ENCODE measurements at places on chromosomes 12 and 14. TPM values are rescaled to one million over a fixed set of nuclear protein-coding genes. Genes with fewer than 3 reads are reported as not detected.

DNA sequence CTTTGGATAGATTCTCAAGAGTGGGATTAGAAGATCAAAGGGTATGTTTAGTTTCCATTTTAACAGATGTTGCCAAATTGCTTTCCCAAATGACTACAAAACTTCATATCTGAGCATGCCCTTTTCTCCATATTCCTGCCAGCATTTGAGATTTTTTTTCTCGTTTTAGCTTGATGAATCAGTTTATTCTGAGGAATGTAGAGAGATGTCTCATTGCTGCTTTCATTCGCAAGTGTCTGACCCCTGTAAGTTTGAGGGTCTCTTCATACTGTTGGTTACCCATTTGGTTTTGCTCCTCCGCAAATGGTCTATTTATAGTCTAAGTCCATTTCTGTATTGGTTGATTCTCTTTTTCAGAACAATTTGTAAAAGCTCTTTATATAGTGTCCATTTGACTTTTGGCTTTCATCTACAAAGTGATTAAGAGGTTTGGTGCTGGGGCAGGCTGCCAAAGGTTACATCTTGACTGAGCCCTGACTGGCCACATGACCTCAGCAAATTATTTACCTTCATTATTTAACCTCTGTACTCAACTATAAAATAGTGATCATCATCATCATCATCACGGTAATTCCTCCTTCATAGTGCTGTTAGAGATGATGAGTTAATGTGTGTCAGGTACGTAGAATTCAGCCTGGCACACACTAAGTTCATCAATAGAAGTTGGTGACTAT lies 33.6 kb downstream of the HCAR2 start:
- no peak for DNase-seq

- DNase-seq, result no peak
Observed at GRCh38 chr12:110498984-110499706, 2.8 kb downstream of the VPS29 start.

IL26 gene
- total RNA-seq, result not detected

GRCh38 chr14:39957290-39957689 lies 525.1 kb upstream of the FBXO33 start:
- DNase-seq, result no peak

GRCh38 chr12:100851637-100852036 lies 57.1 kb downstream of the ANO4 start:
- no peak for DNase-seq

COPS7A gene
- 25.1 TPM for total RNA-seq

All from endothelial cell (in vitro differentiated cells).